ENCODE measurements at places on chromosomes 2 and 18. TPM values are rescaled to one million over a fixed set of nuclear protein-coding genes. Genes with fewer than 3 reads are reported as not detected.

Gene C1QL2
- polyA plus RNA-seq = not detected

Gene MAB21L4
- polyA plus RNA-seq = not detected

GRCh38 chr2:150476286-150476685 is 11.2 kb downstream of the RND3 start:
- DNase-seq = no peak

DNA sequence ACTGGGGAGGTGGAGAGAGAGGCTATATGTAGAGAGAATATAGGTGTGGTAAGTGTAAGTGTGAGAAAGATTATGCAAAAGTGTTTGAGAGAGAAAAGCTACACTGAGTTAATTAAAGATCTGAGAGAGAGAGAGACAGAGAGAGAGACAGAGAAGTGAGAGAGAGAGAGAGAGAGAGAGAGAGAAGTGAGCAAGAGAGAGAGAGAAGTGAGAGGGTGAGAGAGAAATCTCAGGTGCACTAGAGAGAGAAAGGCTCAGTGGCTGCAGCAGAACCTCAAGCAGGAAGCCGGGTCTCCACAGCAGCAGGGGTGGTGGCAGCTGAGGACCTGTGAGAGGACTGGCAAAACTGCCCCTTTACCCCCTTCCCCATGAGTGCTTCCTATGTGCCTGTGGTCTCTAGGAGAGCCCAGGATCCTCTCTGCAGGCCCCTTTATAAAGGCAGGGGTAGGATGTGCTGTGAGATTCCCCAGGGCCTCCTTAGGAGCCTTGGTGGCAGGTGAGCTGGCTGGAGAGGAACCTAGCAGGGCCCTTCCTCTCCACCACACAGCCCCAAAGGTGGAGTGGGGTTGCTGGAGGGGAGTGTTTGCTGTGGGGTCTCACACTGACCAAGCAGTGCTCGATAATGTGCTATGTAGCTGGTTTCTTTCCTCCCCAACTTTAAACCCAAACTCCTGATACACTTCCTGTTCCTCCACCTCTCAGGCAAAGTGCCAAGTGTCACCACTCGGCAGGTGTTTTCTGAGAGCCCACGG is 52.6 kb downstream of the SLC4A5 start:
- DNase-seq = no peak

DNA sequence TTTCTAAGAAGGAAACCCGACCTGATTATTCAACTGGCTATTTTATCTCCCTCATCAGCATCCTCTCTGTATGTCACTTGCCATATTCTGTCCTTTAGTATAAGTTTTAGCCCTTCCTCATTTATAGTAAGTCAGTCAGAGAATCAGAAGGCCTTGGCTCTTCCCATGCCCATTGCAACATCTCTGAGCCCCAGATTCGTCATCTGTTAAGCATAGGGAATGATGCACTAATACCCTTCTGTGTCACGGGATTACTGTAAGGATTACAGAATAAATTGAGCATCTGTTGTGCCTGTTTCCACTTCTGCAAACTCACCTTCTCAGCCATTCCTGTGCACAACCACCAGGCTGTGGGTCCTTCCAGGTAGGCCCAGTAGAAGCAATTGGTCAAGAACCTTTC is 258.1 kb upstream of the RAB12 start:
- no peak for DNase-seq

- DNase-seq = no peak
These were observed 33.2 kb downstream of the RAPH1 start for GRCh38 chr2:203501873-203502272.

GRCh38 chr18:58224425-58224750 is 180.4 kb downstream of the NEDD4L start:
- DNase-seq = no peak

DNA sequence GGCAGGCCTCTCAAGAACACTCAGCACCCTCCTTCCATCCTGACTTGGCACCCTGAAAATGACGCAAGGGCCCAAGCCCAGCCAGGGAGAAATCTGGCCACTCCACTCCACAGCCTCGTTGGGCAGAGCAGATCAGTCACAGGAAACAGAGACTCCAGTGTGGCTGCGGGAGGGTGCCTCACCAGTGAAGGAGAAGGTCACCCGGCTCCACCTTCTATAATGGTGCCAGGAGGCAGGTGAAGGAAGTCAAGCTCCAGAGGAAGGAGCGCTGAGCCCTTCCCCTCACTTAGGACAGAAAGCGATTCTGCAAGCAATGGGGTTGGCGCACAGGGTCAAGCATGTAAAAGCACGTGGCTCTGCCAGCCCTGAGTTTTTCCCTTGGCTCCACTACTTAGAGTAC is 35.3 kb downstream of the CRACDL start:
- no peak for DNase-seq

Data from forelimb muscle (tissue), 1 donor.